ENCODE measurements at places on chromosomes 3 and 15. TPM values are rescaled to one million over a fixed set of nuclear protein-coding genes. Genes with fewer than 3 reads are reported as not detected.

DNA sequence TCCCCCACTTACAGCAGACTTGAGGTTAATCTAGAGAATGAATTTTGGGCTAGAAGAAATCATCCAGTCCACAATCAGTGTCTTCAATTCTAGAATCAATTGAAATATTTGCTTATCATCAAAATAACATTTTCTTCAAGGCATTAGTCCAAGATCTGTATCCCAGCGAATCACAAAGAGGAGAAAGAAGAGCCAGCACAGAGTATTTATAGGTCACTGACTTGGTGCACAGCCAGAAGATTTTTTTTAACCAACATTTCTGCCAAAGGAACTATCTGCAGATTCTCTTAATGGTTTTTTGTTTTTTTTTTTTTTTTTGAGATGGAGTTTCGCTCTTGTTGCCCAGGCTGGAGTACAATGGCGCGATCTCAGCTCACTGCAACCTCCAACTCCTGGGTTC is 178.2 kb downstream of the TNIK start:
- DNase-seq = no peak

Gene TRH
- total RNA-seq = 0.13 TPM

Gene C3orf22
- not detected for total RNA-seq

GRCh38 chr15:58138106-58138505 is at the start of gene AQP9:
AQP9 (plus strand) TSS chr15:58138381; CDS start chr15:58138566, 185 bp downstream.
- no peak for DNase-seq

Gene CMTM8
- 5.1 TPM for total RNA-seq

Data from mesothelial cell of epicardium (in vitro differentiated cells).